ENCODE measurements at places on chromosomes 6 and 20. TPM values are rescaled to one million over a fixed set of nuclear protein-coding genes. Genes with fewer than 3 reads are reported as not detected.

TP53TG5 gene
- polyA plus RNA-seq = 1.6 TPM

ZNF322 gene
- 35.9 TPM for polyA plus RNA-seq

SGK2 gene
- 10.8 TPM for polyA plus RNA-seq

FOXC1 gene
- polyA plus RNA-seq = 1.1 TPM

SRSF12 gene
- 12.5 TPM for polyA plus RNA-seq

TAAR2 gene
- polyA plus RNA-seq = not detected

TPBG gene
- polyA plus RNA-seq = 7.9 TPM
